ENCODE measurements at places on chromosomes 2 and 18. TPM values are rescaled to one million over a fixed set of nuclear protein-coding genes. Genes with fewer than 3 reads are reported as not detected.

- DNase-seq: no peak
- no peak overlapping the region for H3K4me3 ChIP-seq
- no peaks in the 10 kb centered on the region for H3K36me3 ChIP-seq
These were observed 271.6 kb downstream of the PTGR3 start for GRCh38 chr18:74937291-74937690.

Gene PRR30
- total RNA-seq: not detected

Gene MARCHF4
- total RNA-seq: 1.3 TPM

GRCh38 chr2:128921751-128922150 is 603.1 kb upstream of the HS6ST1 start:
- no peak overlapping the region for H3K27ac ChIP-seq
- DNase-seq: no peak
- H3K36me3 ChIP-seq: no peaks in the 10 kb centered on the region
- no peak overlapping the region for H3K4me3 ChIP-seq
- H3K4me1 ChIP-seq: no peaks in the 10 kb centered on the region
- H3K27me3 ChIP-seq: no peaks in the 10 kb centered on the region

DNA sequence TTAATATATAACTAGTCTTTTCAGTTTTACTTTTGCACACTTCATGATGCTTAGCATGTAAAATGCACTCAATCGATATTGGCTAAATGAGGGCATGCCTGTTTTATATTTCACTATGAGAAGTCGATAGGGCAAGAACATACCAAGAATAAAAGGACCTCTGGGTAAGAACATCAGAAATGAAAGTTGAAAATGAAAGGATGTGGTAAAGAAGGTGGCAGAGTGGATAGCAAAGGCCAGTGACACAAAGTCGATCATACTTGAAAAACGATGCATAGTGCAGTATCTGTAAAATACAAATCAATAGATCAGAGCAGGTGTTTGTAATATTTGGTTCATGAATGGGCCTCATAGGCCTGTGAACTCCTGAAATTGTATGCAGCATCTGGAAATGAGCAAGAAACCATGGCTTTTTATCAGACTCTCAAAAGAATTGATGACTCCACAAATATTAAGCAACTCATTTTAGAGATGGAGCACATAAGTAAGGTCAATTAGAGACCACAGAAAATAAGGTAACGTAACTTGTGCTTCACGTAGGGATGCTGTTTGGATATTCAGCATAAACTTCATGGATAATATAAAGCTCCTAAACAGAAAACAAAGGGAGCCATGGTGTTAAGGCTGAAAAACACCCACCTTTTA is 653.4 kb downstream of the NYAP2 start:
- no peaks in the 10 kb centered on the region for H3K27me3 ChIP-seq
- peaks cover 6% of the 10 kb centered on the region for H3K4me1 ChIP-seq
- no peaks in the 10 kb centered on the region for H3K36me3 ChIP-seq
- H3K27ac ChIP-seq: no peak overlapping the region
- H3K4me3 ChIP-seq: no peak overlapping the region

DNA sequence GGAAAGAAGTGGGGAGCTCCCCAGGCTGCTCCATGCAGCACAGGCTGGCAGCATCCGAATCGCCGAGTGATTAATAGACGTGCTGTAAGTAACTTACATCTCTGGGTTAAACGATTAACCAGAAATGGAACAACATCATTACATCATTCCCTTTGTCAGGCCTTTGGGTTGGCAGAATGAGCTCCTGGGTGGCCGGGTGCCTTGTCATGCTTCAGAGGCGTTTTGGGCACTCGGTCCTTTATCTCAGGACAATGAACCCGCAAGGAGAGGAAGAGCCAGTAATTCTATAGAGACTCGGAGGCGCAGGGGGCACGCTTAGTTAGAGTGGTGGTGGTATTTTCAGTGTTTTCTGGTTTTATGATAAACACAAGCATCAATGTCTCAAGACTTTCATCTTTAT is 146.9 kb upstream of the TPO start:
- no peak overlapping the region for H3K4me3 ChIP-seq
- no peak for DNase-seq
- no peaks in the 10 kb centered on the region for H3K4me1 ChIP-seq
- peaks cover 6% of the 10 kb centered on the region for H3K27me3 ChIP-seq

DNA sequence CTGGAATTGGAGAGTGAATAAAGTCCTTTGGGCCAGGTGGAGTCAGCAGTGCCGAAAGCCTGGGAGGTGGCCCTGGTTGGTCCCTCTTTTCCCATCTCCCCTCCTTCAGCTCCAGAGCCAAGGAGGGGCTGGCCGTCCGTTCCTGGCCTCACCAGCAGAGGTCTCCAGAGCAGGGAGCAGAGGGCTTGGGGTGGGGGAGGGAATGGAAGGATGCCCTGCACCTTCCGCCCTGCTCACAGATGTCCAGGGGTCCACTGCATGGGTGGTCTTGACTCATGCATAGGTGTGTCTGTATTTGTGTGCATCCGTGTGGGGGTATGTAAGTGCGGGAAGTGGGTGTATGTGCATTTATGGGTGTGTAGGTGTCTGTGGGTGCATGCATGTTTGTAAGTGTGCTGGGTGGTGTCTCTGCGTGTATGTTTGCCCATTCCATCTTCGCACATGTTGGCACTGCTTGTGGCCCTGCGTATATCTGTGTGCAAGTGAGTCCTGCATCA is 201.8 kb downstream of the ZFP36L2 start:
- H3K27me3 ChIP-seq: no peaks in the 10 kb centered on the region
- no peak overlapping the region for H3K4me3 ChIP-seq
- H3K4me1 ChIP-seq: peaks cover 3% of the 10 kb centered on the region
- peak; percentile 20 for DNase-seq
- H3K36me3 ChIP-seq: no peaks in the 10 kb centered on the region
- no peak overlapping the region for H3K27ac ChIP-seq

- no peak for DNase-seq
- H3K4me1 ChIP-seq: no peaks in the 10 kb centered on the region
- no peak overlapping the region for H3K4me3 ChIP-seq
These were observed 57.3 kb upstream of the CBLN2 start for GRCh38 chr18:72601481-72601880.

Gene ALPG
- 65.3 TPM for total RNA-seq

Gene PTPRN
- not detected for total RNA-seq

Data from Panc1 (cell line).